ENCODE measurements at places on chromosomes 7 and 10.
A peak's percentile ranks its signal among the peaks of the same experiment; 100 is the strongest.

GRCh38 chr7:5214236-5214635 lies 24.2 kb downstream of the WIPI2 start:
- no peak for DNase-seq

DNA sequence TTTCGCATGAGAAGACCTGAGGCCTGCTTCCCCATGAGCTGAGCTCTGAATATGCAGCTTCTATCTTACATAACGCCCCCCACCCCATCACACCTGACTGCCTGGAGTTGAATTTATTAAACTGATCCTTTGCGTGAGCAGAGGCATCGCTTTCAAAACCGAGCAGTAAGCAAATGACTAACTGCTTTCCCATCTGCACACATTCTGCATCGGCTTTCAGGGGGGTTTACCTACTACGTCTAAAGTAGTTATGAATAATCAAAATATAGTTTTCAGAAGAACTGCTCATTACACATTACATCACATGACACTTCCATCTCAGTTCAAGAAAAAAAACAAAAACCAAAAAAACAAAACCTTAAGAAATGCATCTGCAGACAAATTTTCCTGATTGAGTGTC lies 54.7 kb upstream of the EGR2 start:
- no peak for DNase-seq

DNA sequence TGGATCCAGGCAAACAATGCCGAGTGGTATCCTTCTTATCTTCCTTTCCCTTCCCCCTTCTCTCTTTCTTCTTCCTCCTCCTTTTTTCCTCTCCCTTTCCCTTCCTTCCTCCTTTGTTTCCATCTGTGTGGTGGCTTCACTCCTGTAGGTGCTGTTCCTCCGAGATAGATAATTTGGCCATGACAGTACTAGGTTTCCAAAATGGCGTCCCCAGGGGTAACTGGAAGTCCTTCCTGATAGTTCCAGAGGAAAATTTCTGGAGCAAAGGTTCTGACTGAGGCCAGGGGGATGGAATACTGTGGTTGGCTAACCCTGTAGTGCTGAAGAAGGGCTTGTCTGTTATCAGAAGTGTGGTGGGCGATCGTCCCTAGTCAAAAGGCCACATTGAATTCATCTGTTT lies 52.5 kb upstream of the CCDC6 start:
- DNase-seq: no peak

DNA sequence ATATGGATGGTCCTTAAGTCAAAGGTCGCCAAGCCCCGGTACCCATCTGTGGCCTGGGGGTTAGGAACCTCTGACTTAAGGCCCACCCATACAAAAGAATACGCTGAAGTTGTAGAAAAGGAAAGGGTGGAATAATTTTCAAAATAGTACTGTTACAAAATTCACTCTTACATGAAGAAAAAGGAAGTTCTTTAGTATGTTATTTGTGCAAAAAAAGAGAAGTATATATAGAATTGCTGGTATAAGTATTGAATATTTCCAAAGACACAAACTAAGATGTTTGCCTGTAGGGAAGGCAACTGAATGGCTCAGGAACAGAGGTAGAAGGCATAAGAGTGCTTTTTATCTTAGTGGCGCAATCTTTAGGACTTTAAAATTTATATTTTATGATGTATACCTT lies 78.7 kb downstream of the PRLHR start:
- DNase-seq: no peak

DNA sequence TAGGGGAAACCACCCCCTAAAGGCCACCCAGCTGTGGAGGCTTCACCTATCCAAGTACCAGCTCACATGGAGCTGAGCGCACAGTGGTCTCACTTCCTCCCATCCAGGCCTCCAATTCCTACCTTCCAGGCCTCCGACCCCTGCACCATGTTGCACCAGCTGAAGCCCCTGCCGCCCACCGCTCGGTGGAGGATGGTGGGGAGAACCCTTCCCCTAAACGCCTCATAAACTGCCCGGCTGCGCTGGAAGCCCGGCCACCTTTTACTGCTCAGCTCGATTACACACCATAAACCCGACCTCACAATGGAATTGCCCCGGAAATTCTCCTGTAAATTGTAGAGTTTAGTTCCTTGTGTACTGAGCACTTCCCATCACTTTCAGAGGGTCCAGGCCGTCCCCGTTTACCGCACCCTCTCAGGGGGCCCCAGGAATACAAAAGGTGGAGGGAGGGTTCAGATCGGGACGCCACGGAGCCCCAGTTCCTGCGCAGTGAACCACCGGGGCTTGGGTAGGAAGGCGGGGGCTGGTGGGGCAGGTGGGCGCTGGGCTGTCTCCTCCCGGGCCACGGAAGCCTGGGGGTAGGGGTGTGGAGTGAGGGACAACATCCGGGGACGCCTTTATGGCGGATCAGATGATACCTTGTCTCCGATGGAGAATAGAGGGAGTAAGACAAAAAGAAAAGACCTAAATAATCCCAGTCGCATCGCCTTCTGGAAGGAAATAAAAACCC lies 1.4 kb upstream of the HOXA7 start:
- DNase-seq: no peak

DNA sequence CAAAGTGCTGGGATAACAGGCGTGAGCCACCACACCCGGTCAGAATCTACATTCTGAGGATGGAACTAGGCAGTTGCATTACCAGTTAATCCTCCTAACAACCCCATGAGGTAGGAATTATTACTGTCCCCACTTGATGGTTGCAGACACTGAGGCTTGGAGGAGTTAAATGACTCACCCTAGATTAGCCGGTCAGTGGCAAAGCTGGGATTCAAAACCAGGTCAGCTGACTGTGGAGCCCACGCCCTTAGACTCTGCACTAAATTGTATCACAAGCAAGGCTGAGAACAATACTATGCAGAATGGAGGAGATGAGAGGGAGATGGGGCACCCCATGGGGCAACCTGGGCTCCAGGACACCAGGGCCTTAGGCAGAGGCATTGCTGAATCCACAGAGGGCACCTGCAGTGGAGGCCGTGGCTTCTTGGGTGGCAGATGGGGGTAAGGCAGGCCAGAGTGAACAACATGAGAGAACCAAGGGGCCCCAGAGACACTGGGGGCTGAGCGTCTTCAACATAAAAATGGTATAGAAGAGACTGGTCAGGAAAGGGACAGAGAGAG lies 723.4 kb downstream of the PARD3 start:
- DNase-seq: no peak

- DNase-seq: peak; percentile 71
Measured at GRCh38 chr7:135170274-135170997, at the start of gene CYREN. Gene CYREN, minus strand, starts transcription at chr7:135170707. Its CDS starts 1,785 bp downstream, at chr7:135168922.

DNA sequence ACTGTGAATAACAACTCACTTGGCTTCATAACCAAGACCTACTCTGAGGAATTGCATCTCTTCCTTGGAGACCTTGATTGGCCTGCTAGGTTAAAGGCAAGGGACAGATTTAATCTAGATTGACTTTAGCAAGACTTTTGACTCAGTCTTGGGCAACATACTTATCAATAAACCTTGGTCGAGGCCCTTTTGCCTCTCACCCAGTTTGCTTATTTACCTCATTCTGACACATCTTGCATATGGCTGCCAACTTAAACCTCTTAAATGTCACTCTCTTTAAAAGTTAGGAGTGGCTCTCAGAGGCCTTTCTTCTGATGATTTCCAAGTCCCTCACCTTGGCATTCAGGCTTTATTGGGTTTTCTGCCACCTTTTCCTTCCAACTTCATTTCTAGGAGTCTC lies 124.5 kb downstream of the BAMBI start:
- no peak for DNase-seq

DNA sequence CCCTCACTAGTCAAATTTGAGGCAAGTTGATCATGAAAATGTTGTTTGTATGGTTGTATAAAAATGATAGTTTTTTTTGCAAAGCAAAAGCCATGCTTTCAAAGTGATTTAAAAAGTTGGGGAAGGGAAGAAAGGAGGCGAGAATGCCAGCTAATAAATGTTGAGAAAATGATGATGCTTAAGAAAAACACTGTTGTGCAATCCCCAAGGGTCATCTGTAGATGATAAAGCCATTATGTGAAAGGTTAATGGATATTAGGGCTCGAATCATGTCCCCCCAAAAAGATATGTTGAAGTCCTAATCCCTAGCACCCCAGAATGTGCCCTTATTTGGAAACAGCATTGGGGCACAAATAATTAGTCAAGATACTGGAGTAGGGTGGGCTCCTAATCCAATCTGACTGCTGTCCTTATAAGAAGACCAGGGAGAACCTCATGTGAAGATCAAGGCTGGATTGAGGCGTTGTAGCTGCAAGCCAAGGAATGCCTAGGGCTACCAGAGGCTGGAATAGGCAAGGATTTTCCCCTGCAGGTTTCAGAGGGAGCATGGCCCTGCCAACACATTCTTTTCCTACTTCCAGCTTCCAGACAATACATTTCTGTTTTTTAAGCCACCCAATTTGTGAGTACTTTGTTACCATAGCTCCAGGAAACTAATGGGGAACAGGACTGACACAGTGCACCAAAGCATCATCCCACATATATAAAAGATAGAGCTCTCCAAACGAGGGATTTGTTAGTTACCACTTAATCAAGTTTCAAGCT lies 35.4 kb upstream of the MKLN1 start:
- no peak for DNase-seq

DNA sequence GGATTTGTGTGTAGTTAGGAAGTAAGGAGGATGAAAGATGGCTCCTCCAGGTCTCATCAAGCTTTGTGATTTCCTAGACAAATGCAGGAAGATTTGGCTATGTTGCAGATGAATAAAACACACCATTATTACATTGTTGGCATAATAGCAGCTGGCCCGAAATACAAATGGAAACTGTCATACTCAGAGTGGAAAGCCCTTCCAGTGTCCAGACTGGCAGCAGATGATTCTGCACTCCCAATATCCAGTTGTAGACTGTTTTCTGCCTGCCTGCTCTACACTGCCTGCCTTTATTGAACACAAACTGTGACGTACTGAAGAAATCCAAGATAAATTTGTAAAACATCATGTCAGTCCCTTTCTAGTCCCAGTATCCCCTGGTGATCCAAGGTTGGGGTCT lies 99.7 kb upstream of the FZD1 start:
- no peak for DNase-seq

- no peak for DNase-seq
Measured at GRCh38 chr7:12222889-12223579, 11.9 kb downstream of the TMEM106B start.

Measured in skeletal muscle cell (primary cell).